ENCODE measurements at places on chromosomes 2 and 18.
A peak's percentile ranks its signal among the peaks of the same experiment; 100 is the strongest.

DNA sequence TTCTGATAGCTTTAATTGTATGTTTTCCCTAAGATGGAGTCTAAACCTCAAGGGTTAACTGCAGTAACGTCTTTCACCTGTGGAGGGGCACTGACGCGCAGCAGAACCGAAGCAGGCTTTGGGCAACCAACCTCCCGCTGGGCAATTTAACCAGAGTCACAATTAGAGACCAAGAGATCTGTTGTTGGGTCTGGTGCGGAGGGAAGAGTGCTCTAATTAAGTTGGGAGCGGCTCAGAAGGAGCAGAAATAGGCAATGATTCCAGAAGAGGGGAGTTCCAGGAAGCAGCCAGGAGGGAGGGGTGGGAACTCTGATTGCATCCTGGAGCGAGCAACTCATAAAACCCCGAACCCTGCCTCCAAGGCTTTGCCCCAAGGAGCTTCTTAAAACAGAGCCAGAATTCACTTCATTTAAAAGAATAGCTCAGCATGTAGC lies 245.8 kb downstream of the PAX3 start:
- DNase-seq, result no peak

DNA sequence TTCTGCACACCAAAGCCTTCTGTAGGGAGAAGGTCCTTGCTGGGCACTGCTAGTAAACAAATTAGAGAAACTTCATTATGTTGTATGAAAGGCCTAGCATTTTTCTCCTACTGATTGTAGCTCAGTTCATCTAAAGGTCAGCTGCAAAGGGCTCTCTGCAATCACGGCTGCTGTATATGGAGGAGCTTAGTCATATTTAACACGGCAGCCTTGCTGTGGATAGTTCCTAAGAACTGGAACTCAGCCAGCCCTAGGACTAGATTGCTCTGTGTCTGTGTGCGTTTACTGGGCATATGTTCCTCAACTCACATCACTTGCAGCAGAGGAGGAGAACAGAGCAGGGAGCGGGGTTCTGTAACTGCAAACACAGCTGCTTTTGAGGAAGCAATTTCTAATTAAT lies 1103.9 kb upstream of the KLHL29 start:
- no peak for DNase-seq

- no peak for DNase-seq
Observed at GRCh38 chr2:13021470-13021957, 304.8 kb downstream of the TRIB2 start.

DNA sequence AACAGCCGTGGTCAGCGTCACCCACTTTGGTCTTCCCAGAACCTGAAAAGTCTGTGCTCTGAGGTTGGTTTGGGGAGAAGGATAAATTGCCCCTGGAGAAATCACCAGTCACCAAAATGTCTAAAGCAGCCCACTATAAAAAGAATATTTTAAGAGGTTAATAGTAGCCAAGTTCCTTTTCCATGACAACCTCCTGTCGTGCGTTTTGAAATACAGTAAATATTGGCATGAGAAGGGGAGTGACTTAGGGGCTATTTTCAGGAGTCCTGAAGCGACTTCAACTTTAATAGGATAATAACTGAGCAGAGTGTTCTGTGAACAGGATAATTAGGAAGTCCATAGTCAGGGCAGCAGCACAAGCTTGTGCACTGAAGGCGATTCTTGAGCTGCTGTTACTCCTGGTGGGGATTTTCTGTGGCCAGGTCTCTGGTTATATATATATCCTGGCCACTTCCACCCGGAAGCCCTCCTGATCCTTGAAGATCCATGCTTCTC lies 49.3 kb downstream of the RNF144A start:
- DNase-seq, result no peak

- DNase-seq, result no peak
Observed at GRCh38 chr2:223003191-223003590, 48.8 kb upstream of the KCNE4 start.

- DNase-seq, result no peak
Observed at GRCh38 chr2:88160517-88160916, 9.6 kb upstream of the THNSL2 start.

GRCh38 chr2:109185821-109186570 lies 57.0 kb downstream of the SH3RF3 start:
- no peak for DNase-seq

GRCh38 chr2:209809256-209809655 lies 37.6 kb downstream of the UNC80 start:
- DNase-seq, result no peak

DNA sequence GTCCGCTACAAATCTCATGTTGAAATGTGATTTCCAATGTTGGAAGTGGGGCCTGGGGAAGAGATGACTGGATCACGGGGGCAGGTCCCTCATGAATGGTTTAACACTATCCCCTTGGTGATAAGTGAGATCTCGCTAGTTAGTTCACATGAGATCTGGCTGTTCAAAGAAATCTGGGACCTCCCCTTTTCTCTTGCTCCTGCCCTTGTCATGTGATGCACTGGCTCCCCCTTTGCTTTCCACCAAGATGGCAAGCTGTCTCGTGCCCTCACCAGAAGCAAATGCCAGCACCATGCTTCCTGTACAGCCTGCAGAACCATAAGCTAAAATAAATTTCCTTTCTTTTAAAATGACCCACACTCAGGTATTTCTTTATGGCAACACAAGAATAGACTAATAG lies 57.3 kb upstream of the C2orf15 start:
- no peak for DNase-seq

GRCh38 chr2:19574778-19575260 lies 216.4 kb upstream of the OSR1 start:
- DNase-seq, result no peak

GRCh38 chr2:167069855-167070254 lies 181.6 kb downstream of the XIRP2 start:
- DNase-seq, result no peak

GRCh38 chr2:134899204-134899603 lies 19.4 kb upstream of the CCNT2 start:
- no peak for DNase-seq

DNA sequence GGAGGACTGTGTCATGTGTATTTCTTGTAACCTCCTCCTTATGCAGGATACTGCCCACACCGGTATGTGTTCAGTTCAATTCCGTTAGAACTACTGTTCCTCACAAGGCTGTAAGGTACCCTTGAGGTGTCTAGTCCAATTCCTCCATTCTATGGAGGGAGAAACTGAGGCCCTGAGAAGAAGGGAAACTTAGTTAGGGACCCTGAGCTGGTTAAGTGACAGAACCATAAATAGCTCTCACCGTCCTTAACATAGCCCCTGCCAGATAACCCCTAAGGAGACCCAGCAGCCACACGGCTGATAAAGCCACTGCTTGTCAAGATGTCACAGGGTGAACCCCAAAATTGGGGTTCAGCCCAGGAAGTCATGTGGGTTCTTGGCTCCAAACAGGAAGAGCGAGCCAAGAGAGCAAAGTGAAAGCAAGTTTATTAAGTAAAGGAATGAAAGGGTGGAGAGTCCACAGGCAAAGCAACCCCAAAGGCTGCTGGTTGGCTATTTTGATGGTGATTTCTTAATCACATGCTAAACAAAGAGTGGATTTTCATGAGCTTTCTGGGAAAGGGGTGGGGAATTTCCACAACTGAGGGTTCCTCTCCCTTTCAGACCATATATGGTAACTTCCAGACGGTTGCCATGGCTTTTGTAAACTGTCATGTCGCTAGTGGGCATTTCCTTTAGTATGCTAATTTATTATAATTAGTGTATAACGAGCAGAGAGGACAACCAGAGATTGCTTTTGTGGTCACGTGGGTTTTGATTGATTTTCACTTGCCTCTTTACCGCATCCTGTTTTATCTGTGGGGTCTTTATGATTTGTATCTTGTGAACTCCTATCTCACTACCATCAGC lies 83.4 kb upstream of the RTN4 start:
- peak; percentile 62 for DNase-seq

DNA sequence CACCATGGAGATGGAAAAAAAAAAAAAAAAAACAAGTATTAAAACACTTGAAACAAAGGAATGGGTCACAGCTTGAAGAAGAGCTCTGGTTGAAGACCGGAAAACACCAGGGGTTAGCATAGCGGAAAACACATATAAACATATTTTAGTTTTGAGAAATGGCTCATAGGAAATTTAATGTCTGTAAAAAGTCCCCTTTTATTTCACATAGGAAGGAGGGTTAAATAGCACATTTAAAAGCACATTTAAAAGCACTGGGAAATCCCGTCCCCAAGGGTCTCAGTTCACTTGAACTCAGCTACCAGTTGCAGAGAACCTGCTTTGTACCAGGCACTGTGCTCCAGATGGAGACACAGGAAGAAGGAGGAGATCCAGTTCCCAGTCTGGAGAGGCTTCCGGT lies 65.5 kb downstream of the KCNE4 start:
- no peak for DNase-seq

- no peak for DNase-seq
Observed at GRCh38 chr18:37853706-37854105, 288.1 kb upstream of the CELF4 start.

DNA sequence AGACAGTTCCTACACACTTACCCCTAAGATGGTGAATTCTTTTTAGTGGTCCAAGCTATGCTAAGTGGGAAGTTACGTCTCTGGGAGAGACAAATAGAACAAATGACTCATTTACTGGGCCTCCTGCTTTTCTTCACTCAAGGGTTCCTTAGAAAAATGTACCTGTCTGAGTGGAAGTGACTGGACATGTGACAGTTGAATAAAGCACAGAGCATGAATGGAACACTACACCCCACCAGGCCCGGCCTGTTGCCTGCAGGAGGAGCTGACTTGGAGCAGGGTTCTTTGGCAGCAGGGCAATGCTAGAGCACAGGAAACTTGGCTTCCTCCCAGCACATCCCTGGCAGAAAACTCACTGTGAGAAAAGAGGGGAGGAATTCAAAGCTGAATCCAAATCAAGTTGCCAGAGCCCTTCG lies 451.0 kb upstream of the SETBP1 start:
- DNase-seq, result no peak

GRCh38 chr2:119487434-119488244 lies 36.6 kb downstream of the SCTR start:
- no peak for DNase-seq

DNA sequence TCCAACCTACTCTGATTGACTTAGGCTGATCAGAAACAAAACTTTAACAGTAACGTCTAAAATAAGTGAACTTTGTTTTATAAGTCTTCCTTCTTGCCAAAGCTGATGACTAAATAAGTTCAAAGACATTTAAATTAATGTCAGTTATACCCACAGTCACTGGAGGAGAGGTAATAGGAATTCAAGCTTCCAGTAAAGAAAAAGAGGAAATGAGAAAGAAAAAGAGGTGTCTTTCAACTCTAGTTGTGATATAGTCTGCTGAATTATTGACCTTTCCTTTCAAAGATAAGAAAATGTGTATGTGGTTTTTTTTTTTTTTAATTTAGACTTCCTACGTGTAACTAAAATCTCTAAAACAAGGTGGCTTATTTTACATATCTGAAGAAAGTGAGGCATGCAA lies 191.5 kb downstream of the SLC8A1 start:
- DNase-seq, result no peak

DNA sequence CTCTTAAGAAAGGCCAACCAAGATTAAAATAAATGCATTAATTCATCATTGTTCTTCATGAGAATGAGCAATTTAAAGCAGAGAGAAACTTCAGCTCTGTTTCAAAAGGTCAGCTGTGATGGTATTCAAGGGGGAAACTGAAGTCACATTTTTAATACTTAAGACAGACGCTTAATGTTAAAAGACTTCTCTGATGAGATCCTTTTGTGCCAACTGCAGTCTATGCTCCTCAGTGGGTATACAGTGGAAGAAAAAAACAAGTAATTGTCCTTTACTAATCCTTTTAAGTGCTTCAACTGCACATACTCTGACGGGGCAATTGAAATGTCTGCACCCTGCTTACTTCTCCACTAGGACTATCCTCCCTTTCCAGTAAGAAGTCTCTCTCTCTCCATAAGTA lies 309.7 kb downstream of the GULP1 start:
- no peak for DNase-seq

DNA sequence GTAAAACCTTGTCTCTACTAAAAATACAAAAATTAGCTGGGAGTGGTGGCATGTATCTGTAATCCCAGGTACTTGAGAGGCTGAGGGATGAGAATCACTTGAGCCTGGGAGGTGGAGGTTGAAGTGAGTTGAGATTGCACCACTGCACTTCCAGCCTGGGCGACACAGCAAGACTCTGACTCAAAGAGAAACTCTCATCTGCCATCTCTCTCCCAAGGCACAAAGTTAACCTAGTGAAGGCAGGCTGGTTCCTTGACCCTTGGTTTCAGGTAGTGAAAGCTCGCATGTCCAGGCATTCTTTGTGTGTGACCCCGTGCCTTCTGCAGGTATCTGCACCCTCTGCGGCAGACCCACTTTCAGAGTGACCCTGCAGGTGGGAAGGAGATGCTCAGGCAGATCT lies 100.0 kb downstream of the WDSUB1 start:
- DNase-seq, result peak; percentile 13

- DNase-seq, result no peak
Observed at GRCh38 chr2:109134741-109135358, 5.8 kb downstream of the SH3RF3 start.

DNA sequence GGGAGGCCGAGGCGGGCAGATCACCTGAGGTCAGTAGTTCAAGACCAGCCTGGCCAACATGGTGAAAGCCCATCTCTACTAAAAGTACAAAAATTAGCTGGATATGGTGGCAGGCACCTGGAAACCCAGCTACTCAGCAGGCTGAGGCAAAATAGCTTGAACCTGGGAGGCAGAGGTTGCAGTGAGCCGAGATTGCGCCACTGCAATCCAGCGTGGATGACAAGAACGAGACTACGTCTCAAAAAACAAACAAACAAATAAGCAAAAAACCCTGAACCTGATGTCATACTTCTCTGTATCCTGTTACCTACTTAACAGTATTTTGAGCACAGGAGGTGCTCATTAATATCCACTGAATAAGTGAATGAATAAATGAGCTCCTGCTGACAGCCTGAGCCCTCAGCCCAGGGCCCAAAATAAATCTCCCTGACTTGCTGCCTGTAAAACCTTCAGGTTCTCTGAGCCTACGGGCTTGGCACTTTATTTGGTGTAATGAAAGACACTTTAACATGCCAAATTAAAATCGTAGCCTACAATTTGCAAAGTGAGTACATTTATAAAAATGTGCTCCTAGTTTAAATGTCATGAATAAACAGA lies 215.1 kb downstream of the ZNF385B start:
- no peak for DNase-seq

Data from activated CD4-positive, alpha-beta T cell treated with anti-CD3 and anti-CD28 coated beads, Interleukin-2, Interleukin-4, amounts not matched to agents 100 ng/mL and 50 ng/mL, durations not matched to agents 16 hours and 8 hours (primary cell).